Activated gamma-delta T cell treated with anti-CD3 and anti-CD28 coated beads, Interleukin-2, amount 50 U/mL, for 16 hours (primary cell): ENCODE measurements at places on chromosomes 4 and X.

GRCh38 chr4:151436093-151436518 lies 27.1 kb downstream of the FHIP1A start:
- no peak for DNase-seq

DNA sequence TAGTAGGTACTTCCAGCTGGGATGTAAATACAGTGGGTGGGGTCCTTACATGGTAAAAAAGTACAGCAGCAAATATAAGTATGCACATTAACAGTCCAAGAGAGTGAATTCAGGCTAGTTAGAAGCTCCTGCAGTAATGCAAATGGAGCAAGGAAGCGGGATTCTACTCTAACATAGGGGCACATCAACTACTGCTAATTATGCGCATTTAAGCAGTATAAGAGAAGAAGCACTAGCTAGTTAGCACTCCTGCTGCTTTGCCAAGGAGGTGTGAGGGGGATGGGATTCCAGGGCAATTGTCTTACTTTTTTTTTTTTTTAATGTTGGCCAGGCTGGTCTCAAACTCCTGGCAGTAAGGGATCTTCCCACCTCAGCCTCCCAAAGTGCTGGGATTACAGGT lies 284.1 kb downstream of the CHIC1 start:
- DNase-seq: no peak

DNA sequence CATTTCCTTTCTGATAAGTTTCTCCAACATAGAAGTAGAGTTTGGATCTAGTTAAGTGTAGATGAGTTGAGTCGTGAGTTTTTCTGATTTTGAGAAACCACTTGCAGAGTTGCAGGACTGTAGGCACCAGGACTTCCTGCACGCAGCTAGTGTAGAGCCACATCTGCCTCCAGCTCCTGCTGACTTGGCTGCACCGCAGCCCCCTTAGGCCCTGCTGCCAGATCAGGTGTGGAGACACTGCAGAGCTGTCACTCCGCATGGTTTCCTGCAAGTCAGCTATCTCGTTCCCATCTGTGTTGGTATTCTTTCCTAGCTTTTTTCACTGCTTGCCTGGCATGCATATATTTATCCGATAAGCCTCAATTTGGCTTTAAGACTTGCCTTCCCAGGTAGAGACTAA lies 48.9 kb downstream of the PCDH7 start:
- no peak for DNase-seq

GRCh38 chrX:397575-397974 lies 10.9 kb upstream of the PPP2R3B start:
- DNase-seq: no peak

DNA sequence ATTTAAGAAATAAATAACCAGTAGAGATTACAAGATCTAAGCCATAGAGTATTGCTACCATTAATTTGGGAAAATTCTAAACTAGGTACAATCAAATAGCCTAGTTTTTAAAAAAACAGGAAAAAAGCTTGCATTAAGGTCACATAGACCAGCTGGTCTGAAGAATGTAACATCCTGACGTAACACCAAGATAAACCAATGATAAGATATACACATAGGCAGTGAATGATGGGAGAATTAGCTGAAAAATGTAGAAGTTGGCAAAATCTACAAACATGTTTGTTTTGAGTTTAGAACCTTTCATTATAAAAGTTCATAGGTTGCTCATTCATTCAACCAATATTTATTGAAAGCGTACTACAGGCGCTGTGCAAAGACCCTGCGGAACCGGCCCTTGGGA lies 120.0 kb downstream of the SH3RF1 start:
- DNase-seq: no peak
